ENCODE measurements at places on chromosomes 5 and 9. TPM values are rescaled to one million over a fixed set of nuclear protein-coding genes. Genes with fewer than 3 reads are reported as not detected.

GRCh38 chr5:97124335-97124734, 18.1 kb downstream of the LIX1 start:
- peak; percentile 73 for DNase-seq

DNA sequence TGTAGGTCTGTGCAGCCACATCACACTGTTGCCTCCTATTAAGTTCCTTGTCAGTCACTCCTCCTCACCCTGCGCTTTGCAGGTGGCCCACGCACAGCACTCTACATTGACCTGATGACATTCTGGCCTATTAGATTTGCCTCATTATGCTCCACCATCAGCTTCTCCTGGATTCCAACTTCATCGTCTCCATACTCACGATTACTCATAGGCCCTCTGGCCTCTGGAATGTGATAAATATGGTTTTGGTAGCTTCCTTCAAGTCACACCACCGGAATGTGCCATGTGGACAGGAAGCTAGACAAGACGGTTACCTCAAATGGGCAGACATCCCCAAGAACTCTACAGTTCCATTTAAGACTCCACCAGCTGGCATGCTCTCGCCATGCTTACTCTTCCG, 158.0 kb upstream of the LHFPL2 start:
- peak; percentile 38 for DNase-seq

DNA sequence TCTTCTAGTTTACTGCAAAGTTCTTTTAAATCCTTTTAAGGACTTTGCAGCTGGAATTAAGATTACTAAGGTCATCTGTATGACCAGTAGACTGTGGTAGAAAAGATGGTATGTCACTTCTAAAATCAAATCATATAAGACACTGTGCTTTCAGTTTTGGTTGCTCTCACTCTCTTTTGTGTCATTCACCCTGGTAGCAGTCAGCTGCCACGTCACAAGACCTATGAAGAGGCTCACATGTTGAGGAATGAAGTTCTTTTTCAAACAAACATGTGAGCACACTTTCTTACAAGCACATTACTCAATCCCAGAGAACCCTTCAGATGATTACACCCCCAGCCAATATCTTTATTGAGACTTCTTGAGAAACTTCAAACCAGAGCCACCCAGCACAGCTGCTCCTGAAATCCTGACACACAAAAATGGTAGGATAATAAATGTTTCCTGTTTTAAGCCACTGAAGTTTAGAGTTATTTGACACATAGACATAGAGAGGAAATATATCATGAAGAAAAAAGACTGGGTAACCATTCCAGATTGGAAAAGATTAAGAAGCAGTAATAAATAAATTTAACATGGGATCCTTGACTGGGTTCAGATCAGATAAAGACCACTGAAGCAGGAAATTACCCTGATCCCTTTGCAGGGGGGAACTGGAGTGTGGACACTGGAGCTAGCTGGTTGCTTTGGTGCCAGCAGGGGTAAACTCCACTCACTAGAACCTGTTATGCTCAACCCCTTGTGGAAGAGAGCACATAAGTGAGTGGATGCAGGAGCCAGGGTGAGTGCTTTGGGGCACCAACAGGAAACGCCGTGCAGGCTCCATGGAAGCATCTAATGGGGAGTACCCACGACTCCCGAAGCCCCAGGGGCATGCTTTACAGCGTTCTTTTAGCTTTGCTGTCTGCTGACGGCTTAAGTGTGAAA, 64.1 kb downstream of the SLCO4C1 start:
- DNase-seq: no peak

The PCDHGA7 gene
- total RNA-seq: 0.51 TPM

The ATP10B gene
- total RNA-seq: 12.4 TPM

The GBGT1 gene
- total RNA-seq: 1.1 TPM

All from bronchial epithelial cell (primary cell).